IMR-90 (cell line): ENCODE measurements at places on chromosomes 1 and 21.

DNA sequence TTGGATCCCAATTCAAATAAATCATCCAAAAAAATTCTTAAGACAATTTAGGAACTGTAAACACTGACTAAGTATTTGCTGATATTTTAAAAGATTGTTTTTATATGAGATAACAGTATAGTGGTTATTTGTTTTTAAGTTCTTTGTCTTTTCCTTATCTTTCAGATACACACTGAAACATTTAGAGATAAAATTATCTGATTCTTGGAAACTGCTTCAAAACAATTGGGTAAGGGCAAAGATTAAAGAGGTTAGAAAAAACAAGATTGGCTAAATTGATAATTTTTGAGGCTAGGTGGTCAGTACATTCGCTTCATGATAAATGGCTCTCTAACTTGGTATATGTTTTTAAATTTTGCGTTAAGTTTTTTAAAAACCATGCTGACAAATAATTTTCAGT, 117.3 kb downstream of the PSMG1 start:
- no peak for DNase-seq

GRCh38 chr1:160177231-160177630, 13.1 kb upstream of the CASQ1 start:
- no peak for DNase-seq

GRCh38 chr1:180248176-180248575, 18.1 kb downstream of the LHX4 start:
- DNase-seq = no peak

- no peak for DNase-seq
Observed at GRCh38 chr1:11482198-11482597, 3.2 kb downstream of the DISP3 start.

- no peak for DNase-seq
Observed at GRCh38 chr1:153365696-153366095, 8.0 kb downstream of the S100A9 start.

DNA sequence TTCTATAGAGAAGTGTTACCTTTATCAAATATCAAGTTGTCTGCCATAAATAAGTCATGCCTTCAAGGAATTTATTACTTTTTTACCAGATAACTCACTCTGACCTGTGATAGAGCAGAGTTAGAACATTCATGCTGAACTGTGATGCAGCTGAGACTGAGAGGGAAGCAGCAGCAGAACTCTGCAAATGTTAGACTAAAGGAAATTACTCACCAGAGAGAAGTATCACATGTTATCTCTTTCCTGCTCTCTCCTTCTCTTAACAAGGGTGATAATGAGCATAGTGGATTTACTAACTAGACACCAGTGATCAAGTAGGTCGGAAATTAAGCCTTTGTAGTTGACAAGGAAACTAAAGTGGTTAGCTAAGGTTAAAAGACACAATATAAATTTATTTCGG, 181.6 kb downstream of the RASAL2 start:
- DNase-seq = peak; percentile 37

DNA sequence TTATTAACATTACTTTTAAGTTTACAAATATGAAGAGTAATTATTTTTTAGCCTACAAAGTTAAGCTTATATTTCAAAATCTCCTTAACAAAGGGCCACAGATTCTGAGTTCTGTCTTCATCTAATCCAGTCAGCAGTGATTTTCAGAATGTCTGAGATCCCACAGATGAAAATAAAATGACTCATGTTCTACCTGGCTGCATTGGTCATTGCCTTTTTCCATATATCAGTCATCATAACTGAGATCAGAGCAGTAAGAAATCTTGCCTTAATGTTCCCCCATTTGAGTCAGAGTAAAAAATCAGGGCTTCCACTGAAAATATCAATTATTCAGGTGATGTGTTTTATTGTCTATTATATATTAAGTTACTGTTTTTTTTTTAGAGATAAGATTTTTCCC, 416.1 kb downstream of the MRPL39 start:
- no peak for DNase-seq

GRCh38 chr1:74713849-74714248, 19.0 kb downstream of the CRYZ start:
- no peak for DNase-seq

- no peak for DNase-seq
Observed at GRCh38 chr1:41641475-41641814, 157.0 kb upstream of the EDN2 start.
